ENCODE measurements at places on chromosomes 5 and 9. TPM values are rescaled to one million over a fixed set of nuclear protein-coding genes. Genes with fewer than 3 reads are reported as not detected.

The PRRX2 gene
- total RNA-seq = 2.5 TPM

The TXNDC8 gene
- not detected for total RNA-seq

The PAX5 gene
- total RNA-seq = 0.18 TPM

GRCh38 chr9:85432599-85432998, 309.2 kb downstream of the AGTPBP1 start:
- H3K27ac ChIP-seq = no peak overlapping the region
- no peaks in the 10 kb centered on the region for H3K36me3 ChIP-seq
- no peaks in the 10 kb centered on the region for H3K27me3 ChIP-seq
- peaks cover 11% of the 10 kb centered on the region for H3K4me1 ChIP-seq

DNA sequence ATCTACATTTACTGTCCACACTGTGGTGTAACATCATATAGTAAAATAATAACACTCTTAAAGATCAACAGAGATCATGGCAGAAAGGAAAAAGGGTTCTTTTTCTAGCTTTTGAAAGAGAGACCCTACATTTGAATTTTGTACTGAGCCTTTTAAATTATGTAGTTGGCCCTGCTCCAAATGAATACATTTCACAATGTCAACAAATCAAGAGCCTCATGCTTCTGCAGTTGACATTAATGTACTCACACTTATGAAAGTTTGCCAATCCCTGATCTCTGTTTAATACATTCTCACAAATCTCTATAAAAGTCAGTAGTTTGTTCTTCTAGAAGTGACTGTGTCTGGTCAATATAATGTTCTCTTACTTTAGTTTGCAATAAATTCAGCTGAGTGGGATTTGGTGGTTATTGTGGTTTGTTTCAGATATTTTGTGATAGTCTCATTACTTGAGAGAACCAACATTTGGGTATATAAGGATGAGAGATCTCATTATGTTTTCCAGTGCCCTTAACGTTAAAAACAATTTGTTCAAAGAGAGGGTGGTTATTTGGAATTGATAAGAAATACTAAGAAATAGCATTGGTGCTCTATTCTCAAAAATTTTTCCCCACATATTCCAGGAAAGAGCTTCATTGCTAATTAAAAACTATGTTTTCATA, 277.8 kb upstream of the FTMT start:
- H3K4me1 ChIP-seq = no peaks in the 10 kb centered on the region
- no peaks in the 10 kb centered on the region for H3K27me3 ChIP-seq
- no peak for DNase-seq
- no peaks in the 10 kb centered on the region for H3K36me3 ChIP-seq
- H3K4me3 ChIP-seq = no peak overlapping the region

GRCh38 chr9:115127191-115127817, 9.3 kb upstream of the TNC start:
- H3K27ac ChIP-seq = no peak overlapping the region
- DNase-seq = no peak
- peaks cover 7% of the 10 kb centered on the region for H3K4me1 ChIP-seq
- H3K4me3 ChIP-seq = no peak overlapping the region

DNA sequence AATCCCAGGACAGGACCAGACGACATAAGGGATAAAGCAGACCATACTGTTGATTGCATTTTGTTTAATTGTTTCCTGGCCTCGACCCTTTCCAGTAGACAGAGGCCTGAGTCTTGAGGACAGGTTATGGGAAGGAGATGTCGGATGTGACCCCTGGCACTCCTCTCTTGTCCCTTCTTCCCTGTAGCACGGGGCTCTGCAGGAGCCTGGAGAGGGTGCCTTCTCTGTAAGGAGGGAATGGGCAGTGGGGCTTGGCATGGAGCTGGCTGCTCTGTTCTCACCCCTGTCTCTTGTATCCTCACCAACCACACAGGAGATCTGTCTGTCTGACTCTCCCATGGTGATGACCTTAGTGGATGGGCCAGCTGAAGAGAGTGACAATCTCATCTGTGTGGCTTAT, 40.1 kb upstream of the SLC2A8 start:
- peaks cover 6% of the 10 kb centered on the region for H3K36me3 ChIP-seq
- no peak for DNase-seq
- no peaks in the 10 kb centered on the region for H3K4me1 ChIP-seq
- H3K27ac ChIP-seq = no peak overlapping the region

GRCh38 chr5:54083851-54084250, 226.5 kb downstream of the ARL15 start:
- H3K4me1 ChIP-seq = no peaks in the 10 kb centered on the region
- no peak for DNase-seq
- no peaks in the 10 kb centered on the region for H3K36me3 ChIP-seq
- H3K4me3 ChIP-seq = no peak overlapping the region

DNA sequence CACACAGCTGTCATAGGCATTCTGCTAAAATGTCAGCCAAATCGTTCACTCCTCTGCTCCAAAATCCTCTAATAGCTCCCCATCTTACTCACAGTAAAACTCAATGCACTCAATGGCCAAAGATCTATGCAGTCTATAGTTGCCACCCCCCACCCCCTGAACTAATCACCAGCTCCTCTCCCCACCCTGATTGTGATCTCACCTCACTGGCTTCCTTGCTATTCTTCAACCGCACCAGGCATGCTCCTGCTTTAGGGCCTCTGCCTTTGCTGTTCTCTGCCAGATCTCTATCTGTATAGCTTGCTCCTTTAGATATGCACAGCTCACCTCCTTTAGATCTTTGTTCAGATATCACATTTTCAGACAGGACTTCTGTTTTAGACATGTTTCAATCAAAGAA, 33.2 kb upstream of the SNX2 start:
- no peak overlapping the region for H3K4me3 ChIP-seq
- H3K27ac ChIP-seq = no peak overlapping the region
- no peaks in the 10 kb centered on the region for H3K36me3 ChIP-seq
- no peak for DNase-seq
- H3K27me3 ChIP-seq = no peaks in the 10 kb centered on the region
- H3K4me1 ChIP-seq = peaks cover 4% of the 10 kb centered on the region

DNA sequence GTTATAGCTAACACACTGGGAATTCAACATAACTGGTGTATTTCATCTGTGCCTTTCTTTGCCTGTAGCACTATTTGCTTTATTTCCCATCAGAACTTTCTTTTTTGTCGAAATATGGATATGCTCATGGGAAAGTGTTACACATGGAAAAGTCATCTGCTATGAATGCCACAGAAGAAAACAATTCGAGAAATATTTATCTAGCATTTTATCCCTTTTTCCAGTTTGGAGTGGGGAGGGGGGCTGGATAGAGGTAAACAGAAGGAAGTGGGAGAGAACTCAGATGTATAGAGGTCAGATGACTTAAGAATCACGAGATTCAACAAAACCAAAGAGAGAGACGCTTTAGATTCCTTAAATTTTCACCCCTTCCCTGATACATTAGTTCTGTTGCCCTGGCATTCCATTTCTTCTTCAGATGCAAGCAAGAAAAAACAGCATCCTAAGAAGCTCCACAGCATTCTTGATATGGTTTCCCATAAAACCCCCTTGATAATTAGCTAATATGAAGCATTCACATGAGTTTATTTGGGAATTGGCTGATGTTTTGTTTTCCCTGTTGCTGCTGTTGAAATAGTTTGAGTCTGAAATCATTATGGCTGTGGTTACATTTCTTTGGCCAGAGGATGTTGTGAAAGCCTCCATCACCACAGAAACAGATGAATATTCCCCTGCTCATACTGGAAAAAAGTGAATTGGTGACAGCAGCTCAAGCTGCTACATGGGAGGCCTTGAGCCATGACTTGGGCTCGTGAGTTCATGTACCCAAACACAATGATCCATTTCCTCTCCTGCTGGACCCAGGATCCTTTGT, 335.8 kb upstream of the DAB2 start:
- peak overlapping the region; percentile 51 for H3K27ac ChIP-seq
- no peaks in the 10 kb centered on the region for H3K4me1 ChIP-seq
- DNase-seq = no peak

DNA sequence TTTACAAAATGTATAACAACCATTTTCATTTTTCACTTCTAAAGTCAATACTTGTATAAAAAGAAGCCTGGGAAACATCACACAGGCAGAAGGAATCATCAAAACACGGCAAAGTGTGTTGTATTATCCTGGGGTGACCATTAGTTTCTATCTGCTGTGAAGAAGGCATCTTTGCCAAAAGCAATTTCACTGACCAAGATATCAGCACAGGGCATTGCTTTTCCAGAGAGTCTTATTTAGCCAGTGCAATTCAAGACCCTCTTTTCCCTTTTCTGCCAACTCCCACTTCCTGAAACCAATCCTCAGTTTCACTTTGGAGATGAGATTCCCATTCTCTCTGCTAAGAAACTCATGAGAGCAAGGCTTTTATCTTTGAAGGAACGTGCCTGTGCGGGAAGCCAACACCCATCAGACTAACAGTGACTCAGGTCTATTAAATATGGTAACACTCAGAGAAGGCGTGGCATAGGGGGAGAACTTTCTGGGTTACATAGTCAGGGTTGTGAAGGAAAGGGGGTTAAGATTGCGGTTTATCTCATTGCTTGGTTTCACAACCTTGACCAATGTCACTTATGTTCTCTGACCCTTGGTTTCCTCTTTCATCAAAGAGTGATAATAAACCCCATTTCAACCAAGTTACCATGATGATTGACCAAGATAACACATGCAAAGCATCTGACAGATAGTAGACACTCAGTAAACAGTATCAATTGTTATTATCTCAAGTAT, 666.9 kb upstream of the KLF4 start:
- no peaks in the 10 kb centered on the region for H3K36me3 ChIP-seq
- no peak overlapping the region for H3K27ac ChIP-seq
- no peaks in the 10 kb centered on the region for H3K27me3 ChIP-seq
- peaks cover 2% of the 10 kb centered on the region for H3K4me1 ChIP-seq
- H3K4me3 ChIP-seq = no peak overlapping the region
- no peak for DNase-seq

Data from lower lobe of right lung (tissue), 2 donors.